NCI-H1930 (cell line): ENCODE measurements at places on chromosomes 3 and 15.

DNA sequence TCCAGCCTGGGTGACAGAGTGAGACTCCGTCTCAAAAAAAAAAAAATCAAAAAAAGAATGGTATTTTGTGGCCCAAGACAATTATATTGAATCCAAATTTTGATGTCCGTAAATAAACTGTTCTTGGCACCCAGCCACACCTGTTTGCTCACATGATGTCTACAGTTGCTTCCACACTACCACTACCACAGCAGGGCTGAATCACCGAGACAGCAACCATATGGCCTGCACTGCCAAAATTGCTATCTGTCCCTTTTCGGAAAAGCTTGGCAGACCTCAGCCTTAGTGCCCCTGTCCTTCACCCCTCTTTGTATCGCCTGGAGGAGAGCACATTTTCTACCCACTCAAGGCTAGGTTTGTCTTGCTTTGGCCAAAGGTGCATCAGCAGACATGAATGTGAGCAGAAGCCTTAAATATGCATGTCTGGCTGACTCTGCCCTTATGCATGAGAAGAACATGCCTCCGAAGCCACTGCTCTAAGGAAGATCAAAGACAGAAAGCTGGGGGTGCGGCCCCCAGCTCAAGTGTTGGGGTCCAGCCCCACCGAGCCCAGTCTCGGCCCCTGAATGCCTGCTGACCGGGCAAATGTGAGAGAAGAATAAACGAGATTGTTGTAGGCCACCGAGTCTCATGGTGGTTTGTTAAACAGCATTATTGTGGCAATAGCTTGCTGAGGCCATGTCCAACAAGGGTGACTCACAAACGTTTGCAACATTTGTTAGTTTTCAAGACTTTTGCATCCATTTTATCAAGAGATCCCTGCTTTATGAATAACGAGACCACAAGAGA is 108.1 kb downstream of the TPRA1 start:
- DNase-seq: no peak

DNA sequence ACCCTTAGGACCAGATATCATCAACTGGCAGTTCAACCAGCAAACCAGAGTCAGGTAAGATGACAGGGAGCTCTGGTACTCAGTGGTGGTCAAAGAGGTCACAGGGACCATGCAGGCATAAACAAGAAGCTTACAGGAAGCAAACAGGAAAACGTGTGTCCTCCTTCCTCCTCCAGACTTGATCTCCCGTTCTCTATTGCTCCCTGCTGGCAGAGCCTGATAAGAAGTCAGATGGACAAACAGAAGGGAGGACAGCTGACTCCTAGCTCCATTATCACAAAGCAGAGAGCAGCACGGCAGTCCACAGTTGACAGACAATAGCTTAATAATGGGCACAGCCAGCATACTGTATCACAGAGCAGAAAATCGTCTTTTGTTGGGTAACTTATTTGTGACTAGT is 156.5 kb upstream of the SLC2A2 start:
- no peak for DNase-seq

GRCh38 chr3:152319256-152319655 is 50.5 kb downstream of the MBNL1 start:
- no peak for DNase-seq

GRCh38 chr3:187739561-187740332 is 5.5 kb downstream of the BCL6 start:
- no peak for DNase-seq

- DNase-seq: no peak
Measured at GRCh38 chr3:126682009-126682408, 22.0 kb upstream of the CHCHD6 start.

GRCh38 chr15:65578904-65579728 is 31.8 kb downstream of the INTS14 start:
- DNase-seq: no peak

GRCh38 chr3:197042539-197042938 is 12.9 kb upstream of the MELTF start:
- no peak for DNase-seq

- DNase-seq: no peak
Measured at GRCh38 chr3:127914584-127914983, 448 bp upstream of the KBTBD12 start.

GRCh38 chr3:14204515-14205284 is 26.1 kb downstream of the LSM3 start:
- DNase-seq: no peak

DNA sequence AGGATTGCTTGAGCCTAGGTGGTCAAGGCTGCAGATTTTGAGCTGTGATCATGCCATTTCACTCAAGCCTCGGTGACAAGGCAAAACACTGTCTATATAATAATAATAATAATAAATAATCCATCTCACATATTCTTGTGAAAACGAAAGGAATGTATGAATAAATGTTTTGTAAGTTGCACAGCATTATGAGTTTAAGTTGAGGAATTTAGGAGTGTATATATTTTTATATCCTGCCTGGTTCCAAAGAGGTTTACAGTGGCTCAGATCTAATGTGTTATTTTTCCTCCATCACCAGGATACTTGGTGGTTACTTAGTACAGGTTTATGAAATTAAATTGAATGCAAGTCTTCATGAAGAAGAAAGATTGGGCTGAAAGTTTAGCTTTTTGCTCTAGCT is 77.2 kb downstream of the ATG7 start:
- DNase-seq: no peak

DNA sequence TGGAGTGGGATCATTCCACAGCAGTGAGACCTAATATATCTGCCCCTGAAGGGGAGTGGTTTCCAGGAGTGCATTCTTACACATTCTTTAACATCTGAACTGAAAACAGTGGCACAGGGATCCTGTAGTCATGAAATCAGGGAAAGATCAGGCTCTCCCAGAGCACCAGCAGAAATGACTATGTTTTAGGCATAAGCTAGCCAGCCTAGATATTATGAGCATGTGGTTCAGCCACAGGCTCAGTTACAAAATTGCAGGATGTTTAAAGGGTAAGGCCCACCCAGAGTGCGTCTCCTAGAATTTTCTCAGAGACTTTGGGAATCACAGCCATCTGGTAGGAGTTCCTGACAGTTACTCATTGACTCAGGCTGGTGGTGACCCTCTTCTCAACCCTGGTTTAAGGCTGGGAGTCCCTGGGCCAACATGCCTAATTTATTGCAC is 20.9 kb downstream of the FSTL1 start:
- DNase-seq: no peak

GRCh38 chr3:10182950-10183349 is 18.2 kb downstream of the IRAK2 start:
- DNase-seq: no peak

DNA sequence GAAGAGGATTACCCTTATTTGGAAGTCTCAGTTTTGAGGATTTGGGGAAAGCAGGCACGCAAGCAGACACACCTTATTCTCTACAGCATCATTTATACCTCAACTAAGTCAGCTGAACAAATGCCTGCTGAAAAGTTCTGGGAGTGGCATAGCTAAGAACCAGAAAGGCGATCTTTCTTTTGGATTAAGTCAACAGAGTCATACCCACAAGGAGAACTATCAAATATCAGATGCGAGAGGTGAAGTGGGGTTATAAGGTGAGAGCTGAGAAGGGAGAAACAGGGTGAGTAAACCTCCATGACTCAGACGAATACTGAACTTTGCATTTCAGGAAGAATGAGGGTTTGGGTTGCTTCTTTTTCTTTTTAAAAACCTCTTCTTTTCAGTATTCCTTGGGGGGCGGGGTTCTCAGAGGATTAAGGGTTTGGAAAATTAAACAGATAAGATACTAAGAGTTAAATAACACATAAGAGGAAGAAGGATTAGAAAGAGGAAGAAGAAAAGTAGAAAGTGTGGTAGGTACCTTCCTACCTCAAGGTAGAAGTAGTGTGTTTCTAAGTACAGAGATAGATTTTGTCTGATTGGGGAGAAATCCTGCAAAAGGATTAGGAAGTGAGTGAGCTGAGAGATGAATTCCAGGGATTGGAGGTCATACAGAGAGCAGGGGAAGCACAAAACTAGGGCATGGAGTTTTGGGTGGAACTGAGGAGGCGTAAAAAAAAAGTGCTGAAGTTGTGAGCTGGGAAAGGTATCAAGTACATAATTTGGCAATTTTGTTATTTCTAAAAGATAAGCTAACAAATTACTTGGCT is 41.3 kb upstream of the ICE2 start:
- DNase-seq: no peak

GRCh38 chr3:152621006-152621868 is 213.7 kb upstream of the P2RY1 start:
- no peak for DNase-seq

GRCh38 chr15:36755341-36756000 is 176.0 kb downstream of the CDIN1 start:
- peak; percentile 83 for DNase-seq

- DNase-seq: no peak
Measured at GRCh38 chr3:3201611-3202010, 22.1 kb upstream of the CRBN start.

DNA sequence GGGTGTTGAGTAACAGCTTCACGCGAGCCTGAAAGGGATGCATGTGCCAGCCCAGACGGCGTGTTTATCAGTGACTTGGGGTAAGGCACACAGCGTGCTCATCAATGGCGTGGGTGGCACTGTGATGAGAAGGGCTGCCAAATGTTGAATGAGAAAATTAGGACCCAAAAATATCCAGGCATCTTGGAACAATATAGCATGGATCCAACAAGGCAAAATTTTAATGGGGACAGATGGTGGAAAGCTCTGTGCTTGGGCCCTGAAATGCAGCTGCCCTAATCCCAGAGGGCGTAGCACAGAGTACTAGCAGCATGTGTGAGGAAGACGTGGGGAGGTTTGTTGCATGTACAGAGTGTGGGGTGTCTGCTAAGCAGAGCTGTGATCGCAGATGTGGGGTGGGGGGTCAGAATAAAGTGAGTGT is 48.9 kb downstream of the SSUH2 start:
- no peak for DNase-seq

DNA sequence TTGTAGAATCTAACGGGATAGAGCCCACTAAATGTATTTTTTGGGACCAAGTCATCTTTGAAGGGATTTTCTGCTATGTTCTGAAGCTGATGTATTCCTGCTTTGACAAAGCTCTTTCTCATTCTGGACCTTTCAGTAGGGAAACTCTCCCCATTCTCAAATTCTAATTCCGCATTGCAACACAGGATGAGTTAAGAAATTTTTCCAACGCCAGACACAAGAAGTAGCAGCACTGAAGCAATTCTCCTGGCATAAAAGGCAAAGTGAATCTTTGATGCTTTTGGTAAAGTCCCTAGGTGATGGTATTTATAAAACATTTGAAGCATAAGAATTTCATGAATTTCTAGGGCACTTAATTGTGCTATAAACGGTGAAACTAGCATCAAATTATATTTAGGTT is 76.8 kb downstream of the ZPLD1 start:
- DNase-seq: no peak

GRCh38 chr3:17573396-17573795 is 169.0 kb downstream of the TBC1D5 start:
- no peak for DNase-seq

GRCh38 chr3:39440316-39440715 is 27.2 kb upstream of the MOBP start:
- DNase-seq: no peak

DNA sequence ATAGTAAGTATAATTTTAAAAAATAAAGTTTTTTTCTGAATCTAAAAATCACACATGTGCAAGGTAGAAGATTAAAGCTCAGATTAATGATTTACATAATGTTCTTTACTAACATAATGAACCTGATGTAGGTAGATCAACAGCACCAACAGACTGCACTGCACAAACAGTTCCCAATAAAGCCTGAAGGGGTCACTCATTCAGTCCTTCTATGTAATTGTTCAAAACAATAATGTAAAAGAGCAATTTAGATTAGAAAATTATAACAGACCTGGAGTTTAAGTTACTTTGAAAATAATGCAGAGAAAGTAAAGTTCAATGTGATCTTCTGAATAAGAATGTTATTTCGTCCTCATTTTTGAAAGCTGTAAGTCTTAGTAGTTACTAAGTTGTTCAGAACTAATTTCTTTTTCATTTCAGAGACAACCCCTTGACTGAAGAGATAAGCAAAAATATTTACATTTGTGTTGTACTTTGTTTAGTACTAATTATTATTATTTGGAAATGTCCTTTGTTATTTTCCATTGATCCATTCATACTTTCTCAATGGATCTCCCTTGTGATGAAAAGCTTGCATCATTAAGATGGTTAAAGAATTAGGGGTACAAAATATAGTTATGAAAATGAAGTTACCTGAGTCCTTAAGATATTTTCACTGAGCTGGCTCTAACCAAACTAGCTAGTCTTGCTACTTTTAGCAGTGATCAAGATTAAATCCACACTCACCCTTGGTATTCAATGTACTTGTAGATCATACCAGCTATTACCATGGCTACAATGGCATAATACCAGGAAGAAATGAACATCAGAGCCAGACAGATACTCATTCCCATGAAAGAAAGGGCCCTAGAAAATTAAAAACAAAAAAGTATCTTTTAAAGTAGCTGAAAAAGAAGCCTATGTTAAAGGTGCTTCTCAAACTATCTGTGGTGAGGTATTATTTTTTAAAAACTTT is 16.8 kb downstream of the EMC4 start:
- no peak for DNase-seq

DNA sequence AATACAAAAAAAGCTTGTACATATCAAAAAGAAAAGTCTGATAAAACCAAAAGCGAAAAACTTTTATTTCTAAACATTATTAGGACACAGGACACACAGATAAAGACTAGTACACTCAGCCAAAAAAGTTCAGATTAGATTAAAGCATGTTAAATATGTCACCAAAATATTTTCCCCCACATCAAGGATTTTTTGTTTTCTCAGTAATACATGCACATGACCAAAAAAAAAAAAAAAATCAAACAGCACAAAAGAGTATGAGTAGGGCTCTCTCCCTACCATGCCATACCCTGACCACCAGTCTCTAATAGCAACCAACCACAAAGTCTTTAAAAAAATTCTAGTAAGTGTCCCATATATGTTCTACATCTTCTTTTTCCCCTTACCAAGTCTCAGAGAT is 77.4 kb downstream of the LRRFIP2 start:
- no peak for DNase-seq

GRCh38 chr15:98955331-98955730 is 52.3 kb downstream of the PGPEP1L start:
- no peak for DNase-seq

GRCh38 chr15:100125401-100126191 is 216.2 kb downstream of the ADAMTS17 start:
- no peak for DNase-seq

- peak; percentile 69 for DNase-seq
Measured at GRCh38 chr3:49017971-49018706, at the start of gene DALRD3. TSS of gene DALRD3 (minus strand) at chr3:49018580. CDS start at chr3:49018564, 16 bp downstream.

DNA sequence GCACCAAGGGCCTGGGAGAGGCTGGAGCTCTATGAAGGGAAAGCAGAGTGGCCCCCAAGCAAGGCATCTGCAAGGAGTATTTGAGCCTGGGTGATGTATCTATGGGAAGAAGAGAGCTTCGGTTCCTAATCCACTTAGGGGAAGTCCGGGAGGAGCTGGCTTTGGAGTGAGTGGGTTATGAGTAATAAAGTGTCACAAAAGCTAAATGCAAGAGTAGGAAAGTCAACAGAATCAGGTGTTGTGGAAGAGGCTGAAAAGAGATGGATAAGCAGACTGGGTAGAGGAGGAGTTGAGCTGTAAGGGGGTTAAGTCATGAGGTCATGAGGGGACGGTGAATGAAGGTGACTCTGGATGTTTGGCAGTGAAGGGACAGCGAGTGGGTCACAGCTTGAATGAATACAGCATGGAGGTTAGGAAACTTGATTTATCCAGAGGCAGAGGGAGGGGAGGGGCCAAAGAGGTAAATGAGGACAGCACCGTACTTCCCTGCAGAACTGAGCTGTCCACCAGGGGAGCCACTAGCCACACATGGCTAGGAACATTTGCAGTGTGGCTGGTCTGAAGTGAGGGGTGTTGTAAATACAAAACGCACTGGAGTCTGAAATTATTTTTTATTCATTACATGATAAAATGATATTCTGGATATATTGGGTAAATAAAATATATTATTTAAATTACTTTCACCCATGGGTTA is 83.3 kb downstream of the ADCY5 start:
- DNase-seq: no peak

GRCh38 chr3:141876891-141877621 is 613 bp downstream of the ATP1B3 start:
- no peak for DNase-seq
